ENCODE measurements at places on chromosomes 2 and 18.

DNA sequence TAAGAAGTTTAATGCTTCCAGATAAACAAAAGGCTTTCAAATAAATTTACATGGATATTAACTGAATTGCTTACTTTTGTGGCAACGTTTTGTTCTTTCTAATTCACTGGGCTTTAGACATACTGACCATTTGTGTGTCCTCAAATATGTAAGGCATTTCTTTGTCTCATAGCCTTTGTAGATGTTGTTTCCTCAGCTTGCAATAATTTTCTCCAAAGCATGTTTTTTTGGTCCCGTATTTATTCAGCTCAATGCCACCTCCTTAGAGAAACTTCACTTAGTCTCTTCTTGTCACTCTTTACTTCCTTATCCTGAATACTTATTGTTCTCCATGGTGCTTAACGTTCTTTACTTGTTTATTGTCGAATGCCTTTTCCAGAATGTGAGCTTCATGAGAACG, 98.5 kb downstream of the NUP35 start:
- no peak for DNase-seq

- DNase-seq = no peak
These were observed 12.5 kb upstream of the SLC38A11 start for GRCh38 chr2:164967781-164968228.

DNA sequence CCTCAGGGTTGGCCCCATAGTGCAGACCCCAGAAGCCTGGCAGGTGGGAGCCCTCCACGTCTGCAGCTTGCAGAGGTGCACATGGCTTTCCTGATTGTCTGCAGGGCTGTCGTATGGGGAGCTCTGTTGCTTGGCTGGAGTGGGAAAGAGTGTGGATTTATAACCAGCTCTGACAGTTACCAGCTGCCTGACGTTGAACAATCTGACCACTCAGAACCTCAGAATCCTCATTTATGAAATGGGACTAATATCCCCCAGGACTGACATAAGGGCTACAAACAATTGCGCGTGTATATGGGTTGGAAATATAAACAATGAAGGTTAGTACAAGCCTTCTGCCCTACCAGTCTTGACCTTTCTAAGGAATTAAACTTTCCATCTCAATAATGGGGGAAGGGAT, 13.9 kb upstream of the PXDN start:
- no peak for DNase-seq

GRCh38 chr18:22688877-22689496, 244.1 kb upstream of the RBBP8 start:
- DNase-seq = no peak
